ENCODE measurements at places on chromosomes 7 and 10. TPM values are rescaled to one million over a fixed set of nuclear protein-coding genes. Genes with fewer than 3 reads are reported as not detected.
A peak's percentile ranks its signal among the peaks of the same experiment; 100 is the strongest.

GRCh38 chr10:13331646-13332045, 16.4 kb downstream of the SEPHS1 start:
- no peak for DNase-seq

- DNase-seq, result no peak
These were observed 118.3 kb downstream of the PPP1R17 start for GRCh38 chr7:31805209-31805818.

The HECW1 gene
- total RNA-seq, result not detected

The MYO1G gene
- total RNA-seq, result 0.78 TPM

- DNase-seq, result peak; percentile 50
These were observed 4.1 kb downstream of the NOD1 start for GRCh38 chr7:30474485-30474884.

DNA sequence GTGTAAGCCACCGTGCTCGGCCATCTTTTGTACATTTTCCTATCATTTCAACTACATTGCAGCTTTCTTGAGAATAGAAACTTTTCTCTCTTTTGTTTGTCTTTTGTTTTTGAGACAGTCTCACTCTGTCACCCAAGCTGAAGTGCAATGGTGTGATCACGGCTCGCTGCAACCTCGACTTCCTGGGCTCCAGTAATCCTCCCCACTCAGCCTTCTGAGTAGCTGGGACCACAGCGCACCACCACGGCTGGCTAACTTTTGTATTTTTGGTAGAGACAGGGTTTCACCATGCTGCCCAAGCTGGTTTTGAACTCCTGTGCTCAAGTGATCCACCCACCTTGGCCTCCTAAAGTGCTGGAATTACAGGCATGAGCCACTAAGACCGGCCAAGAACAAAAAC, 31.3 kb upstream of the DAGLB start:
- no peak for DNase-seq

DNA sequence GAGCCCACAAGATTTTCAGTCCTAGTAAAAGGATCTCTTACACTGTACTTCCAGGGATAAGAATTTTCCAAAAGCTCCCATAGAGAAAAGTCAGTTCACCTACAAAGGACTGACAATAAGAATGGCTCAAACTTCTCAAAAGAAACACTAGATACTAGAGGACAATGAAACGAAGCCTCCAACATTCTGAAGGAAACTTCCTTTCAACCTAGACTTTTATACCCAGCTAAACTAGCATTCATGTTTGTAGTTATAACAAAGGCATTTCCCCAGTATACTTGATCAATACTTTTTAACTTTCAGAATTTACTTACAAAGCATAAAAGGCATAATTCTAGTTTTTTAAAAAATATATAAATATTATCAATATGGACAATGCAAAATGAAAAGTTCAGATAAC, 41.0 kb upstream of the DNAAF5 start:
- no peak for DNase-seq

- no peak for DNase-seq
These were observed 38.1 kb downstream of the ADAP1 start for GRCh38 chr7:916291-916941.
